ENCODE measurements at places on chromosomes 6 and 20. TPM values are rescaled to one million over a fixed set of nuclear protein-coding genes. Genes with fewer than 3 reads are reported as not detected.

- DNase-seq: no peak
Measured at GRCh38 chr6:14058029-14058695, 59.4 kb upstream of the CD83 start.

- no peak for DNase-seq
Measured at GRCh38 chr6:137081997-137082396, 37.2 kb upstream of the IL20RA start.

GRCh38 chr20:4406627-4407026, 315.1 kb upstream of the PRND start:
- DNase-seq: peak; percentile 63

- no peak for DNase-seq
Measured at GRCh38 chr20:61193164-61193563, 58.9 kb upstream of the CDH4 start.

Gene PABPC1L
- 1.4 TPM for total RNA-seq

All from H4 (cell line).